ENCODE measurements at places on chromosomes 2 and 18.

DNA sequence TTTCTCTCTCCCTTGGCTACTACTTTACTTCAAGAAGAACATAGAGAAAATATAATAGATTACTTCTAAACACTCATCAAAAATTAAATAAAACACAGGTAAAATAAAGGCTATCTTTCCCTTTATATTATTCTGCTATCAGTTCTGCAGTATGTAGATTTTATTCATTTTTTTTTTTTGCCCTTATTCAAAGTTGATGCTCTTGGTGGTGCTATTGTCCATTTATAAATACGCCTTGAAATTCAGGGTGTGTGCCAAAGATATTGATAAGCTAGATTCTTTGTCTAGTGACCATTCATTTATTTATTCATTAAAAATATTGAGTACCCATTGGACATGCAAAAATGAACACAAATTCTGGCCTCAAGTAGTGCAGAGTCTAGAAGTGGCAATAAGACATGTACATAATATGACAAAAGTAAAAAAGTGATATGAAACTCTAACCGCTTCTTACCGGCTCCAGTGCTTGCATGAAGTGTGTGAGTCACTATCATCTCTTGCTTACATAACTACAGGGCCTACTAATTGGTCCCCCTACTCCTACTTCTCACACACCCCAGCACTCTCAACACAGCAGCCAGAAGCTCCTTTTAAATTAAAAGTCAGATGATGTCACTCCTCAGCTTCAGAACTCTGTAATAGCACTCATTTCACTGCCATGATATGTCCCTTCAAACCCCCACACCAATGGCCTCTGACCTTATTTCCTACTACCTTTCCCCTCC, 208.3 kb upstream of the FANCL start:
- no peak for DNase-seq

DNA sequence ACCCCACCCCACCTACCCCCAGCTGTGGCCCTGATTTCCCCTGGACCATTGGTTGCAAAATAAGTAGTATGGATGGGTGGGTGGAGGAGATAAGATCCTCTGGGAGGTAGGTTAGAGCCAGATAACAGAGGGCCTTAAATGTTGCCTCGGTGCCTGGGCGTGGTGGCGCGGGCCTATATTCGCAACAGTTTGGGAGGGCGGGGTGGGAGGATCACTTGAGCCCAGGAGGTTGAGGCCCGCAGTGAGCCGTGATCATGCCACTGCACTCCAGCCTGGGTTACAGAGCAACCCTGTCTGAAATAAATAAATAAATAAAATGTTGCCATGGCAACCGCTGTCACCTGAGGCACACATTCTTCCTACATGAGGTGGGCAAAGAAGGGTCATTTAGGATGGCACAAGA, 103.3 kb upstream of the GATA6 start:
- DNase-seq: no peak

GRCh38 chr18:56861244-56861643, 210.1 kb downstream of the WDR7 start:
- no peak for DNase-seq

DNA sequence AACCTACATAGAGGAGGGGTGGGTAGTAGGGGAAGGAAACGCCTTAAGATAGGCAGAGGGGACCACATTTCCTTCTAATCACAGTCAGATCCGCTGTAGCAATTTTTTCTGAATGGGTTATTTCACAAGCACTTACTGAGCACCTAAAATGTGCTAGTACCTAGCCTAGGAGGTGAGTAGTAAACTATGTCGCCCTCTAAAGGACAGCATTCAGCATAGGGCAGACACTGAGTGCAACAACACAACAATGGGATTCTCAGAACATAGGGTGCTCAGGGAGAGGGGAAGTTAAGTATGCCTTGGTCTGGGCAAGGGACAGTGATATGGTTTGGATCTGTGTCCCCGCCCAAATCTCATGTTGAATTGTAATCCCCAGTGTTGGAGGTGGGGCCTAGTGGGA, 166.1 kb upstream of the RAB6C start:
- DNase-seq: no peak

DNA sequence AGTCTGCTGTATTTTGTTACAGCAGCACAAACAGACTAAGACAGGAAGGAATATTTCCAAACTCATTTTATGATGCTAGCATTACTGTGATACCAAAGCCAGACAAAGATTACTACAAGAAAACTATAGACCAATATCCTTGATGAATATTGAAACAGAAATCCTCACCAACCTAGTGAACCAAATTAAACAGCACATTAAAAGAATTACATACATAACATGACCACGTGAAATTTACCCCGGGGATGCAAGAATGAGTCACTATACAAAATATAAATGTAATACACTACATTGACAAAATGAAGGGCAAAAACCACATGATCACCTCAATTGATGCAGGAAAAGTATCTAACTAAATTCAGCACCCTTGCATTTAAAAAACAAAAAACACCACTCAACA, 112.6 kb downstream of the CHN1 start:
- no peak for DNase-seq

- no peak for DNase-seq
These were observed 514.1 kb downstream of the CPS1 start for GRCh38 chr2:211070547-211070946.

DNA sequence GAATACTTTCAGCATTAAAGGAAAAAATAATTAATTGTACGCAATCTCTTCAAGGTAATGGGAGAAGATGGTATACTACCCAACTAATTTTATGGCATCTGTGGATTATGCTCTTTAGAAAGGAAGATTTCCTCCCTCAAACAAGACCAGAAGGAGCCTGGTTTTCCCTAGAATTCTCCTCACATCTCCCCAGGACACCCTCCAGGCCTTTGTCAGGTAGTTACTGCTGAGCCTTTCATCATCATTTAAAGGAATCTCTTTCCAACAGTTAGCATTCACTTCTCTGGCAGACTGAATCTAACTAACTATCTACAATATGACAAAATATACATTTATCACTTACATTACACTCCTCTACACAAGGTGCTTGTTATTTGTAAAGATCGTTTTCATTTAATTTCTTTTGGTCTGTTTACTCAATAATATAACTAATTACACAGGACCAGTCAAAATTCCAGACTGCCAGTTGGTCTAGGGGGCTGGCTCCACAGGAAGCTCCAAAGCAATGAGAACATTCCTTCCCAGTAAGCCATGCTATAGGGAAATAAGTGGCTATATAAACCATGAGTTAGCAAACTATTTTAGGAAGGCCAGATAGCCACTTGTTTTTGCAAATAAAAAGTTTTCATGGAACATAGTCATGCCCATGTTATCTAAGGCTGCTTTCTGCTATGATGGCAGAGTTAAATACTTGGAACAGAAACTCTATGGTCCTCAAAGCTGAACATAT, 19.1 kb downstream of the ZNF24 start:
- DNase-seq: no peak

- DNase-seq: no peak
These were observed 94.3 kb downstream of the TRABD2A start for GRCh38 chr2:84786601-84787000.

DNA sequence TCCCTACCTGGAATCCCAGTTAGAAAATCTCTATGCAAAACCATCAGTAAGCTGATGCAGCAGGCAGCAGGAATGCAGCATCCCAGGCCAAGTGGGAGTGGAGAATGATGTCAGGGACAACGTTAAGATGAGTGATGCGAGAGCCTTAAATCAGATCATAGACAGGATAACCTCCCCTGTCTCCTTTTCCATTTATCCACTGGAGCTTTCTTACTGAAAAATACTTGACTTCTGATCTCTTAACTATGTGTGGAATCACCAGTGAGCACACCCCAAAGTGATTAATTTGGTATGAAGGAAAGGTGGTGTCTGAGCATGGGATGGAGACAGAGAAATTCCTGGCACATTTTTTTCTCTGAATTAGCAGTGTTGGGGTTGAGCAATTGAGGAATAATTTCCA, 98.0 kb downstream of the RND3 start:
- DNase-seq: no peak

GRCh38 chr2:47050762-47051161, 104.3 kb downstream of the STPG4 start:
- DNase-seq: no peak

GRCh38 chr2:3870222-3870621, 166.8 kb downstream of the DCDC2C start:
- no peak for DNase-seq

DNA sequence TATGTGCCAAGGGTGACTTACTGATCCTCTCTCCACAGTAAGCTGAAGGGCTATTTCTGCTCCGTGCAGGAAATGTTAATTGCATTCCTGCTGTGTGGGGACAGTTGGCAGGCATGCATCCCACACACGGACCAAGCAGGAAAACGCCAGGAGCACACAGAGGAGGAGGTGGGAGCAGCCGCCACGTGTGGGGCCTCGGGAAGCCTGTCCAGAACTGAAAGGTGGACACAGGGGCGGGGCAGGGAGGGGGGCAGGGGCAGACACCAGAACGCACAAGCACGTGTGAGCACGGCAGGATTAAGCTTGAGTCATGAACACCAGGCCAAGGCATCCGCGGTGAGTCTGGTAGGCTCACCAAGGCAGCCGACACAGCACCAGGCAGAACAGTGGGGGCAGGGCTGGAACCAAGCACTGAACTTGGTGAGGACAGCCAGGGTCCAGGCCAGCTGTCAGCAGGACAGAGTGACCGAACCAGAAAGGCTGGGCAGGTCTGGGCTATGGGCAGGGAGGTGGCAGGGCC, 177.1 kb downstream of the EIPR1 start:
- no peak for DNase-seq

GRCh38 chr18:35163721-35164120, 77.1 kb upstream of the ZNF397 start:
- DNase-seq: no peak

GRCh38 chr2:96256611-96257113, 9.1 kb downstream of the TMEM127 start:
- no peak for DNase-seq

All from A549 (cell line).